NCI-H1417 (cell line): ENCODE measurements at places on chromosomes 12 and 14.

DNA sequence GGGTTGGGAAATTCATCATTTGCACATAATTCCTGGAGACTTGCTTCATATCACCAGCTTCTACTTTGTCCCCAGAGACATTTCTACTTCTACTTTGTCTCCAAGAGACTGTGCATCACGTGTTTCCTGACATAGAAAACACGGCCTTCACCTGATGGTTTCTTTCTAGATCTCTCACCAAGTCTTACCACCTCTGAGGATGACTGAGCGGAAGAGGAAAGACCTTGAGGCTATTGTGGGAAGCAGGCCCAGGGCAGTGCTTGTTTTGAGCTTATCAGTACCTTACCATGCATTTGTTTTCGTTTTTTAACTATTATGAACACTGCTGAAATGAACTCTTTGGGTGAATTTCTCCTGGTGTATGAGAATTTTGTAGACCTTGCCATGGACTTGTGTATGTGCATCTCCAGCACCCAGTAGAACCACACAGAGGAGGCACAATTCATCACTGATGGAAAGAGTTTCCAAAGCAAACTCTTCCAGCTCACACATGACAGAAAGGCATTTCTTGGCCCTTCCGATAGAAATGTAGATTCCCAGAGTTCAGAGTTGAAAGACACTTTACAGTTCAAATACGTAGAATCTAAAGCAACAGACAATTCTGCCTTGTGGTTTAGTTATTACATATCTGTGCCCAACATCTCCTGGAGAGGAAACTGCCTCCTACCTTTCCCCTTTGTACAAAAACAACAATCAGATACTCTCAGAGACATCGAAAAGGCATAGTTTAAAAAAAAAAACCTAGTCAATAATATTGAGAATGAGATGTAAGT, 434.7 kb downstream of the FUT8 start:
- no peak for DNase-seq

- DNase-seq: peak; percentile 78
These were observed 75.8 kb downstream of the C12orf50 start for GRCh38 chr12:87953256-87953860.

GRCh38 chr14:68806526-68807147, 13.8 kb upstream of the ZFP36L1 start:
- DNase-seq: no peak

DNA sequence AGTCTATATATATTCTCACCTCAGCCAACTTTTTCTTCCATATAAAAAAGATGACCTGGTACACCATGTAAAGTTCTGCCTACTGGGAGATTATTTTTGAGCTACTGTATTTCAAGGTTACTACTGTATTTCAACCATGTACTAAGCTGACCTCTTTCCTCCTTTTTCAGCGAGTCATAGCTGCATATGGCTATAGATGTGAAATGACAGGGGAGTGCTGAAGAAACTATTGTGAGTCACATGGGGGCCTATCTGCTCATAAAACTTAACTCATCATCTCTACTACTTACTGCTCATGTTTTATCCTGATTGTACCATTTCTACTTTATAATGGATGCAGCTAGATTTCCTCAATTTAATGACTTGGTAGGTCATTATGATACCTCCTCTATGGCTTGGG, 571.4 kb upstream of the ATP2B1 start:
- no peak for DNase-seq

DNA sequence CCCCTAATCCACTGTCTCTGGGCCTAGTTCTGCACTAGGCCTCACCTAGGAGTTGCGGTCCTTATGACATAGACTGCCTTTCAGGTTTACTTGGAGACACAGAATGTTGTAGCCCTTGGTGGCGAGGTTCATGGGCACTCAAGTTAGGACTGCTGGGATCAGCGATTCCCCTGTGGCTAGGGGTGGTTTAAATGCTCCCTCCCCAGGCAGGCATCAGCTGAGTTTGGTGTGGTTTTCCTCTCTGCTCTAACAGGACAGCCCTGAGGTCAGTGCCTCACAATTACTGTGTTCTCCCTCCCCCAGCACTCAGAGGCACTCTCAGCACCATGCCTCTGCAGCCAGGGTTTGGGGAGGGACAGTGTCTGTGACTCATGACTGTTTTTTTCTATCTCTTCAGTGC, 22.2 kb upstream of the RDH16 start:
- DNase-seq: no peak

GRCh38 chr12:124622331-124622730, 54.9 kb upstream of the NCOR2 start:
- DNase-seq: no peak

DNA sequence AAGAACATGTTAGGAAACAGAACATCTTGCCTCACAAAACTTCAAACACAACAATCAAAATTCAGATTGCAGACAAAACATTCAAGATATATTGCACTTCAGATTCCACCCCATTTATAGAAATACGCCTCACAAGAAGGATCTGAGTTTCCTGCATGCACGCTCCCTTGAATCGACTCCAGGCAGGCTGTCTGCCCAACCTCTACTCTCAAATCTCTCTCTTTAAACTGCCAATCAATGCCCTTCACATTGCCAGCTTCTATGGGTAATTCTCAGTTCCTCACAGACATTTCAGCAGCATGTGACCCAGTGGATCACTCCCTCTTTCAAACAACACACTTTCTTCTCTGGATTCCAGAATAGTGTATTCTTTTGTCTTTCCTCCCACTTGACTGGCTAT, 184.1 kb downstream of the PRKD1 start:
- DNase-seq: no peak

- DNase-seq: no peak
These were observed 227.5 kb upstream of the RMST start for GRCh38 chr12:97235102-97235501.

DNA sequence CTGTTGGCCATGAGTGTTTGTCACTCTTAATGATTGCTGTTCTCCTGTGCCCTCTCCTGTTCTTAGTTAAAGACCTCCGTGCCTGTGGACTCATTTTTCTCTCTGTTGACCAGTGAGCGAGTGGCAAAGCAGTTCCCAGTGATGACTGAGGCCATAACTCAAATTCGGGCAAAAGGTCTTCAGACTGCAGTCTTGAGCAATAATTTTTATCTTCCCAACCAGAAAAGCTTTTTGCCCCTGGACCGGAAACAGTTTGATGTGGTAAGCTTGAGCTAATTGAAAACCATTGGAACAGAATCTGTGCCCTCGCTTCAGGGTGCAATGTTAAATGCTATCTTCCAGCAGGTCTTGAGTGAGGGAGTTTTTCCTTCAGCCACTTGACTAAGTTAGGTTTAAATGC, 19.8 kb downstream of the ACAD10 start:
- DNase-seq: no peak

DNA sequence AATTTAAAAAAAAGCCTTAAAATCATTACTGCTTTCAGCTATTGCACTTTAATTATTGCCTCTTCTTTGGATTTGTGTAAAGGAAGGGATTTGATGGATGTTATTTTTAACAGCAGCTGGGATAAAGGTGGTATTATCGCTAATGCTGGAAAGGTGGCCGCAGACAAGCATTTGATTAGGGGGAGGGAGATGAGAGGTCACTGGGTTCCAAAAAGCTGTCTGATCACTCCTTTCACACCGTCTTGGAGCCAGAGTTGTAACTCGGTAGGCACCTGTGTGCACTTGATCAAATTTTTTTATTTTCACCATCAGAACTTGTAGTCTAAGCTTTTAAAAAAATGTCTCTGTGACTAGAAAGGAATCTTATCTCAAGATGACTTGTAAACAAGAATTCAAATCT, 99.8 kb downstream of the AKAP6 start:
- no peak for DNase-seq

DNA sequence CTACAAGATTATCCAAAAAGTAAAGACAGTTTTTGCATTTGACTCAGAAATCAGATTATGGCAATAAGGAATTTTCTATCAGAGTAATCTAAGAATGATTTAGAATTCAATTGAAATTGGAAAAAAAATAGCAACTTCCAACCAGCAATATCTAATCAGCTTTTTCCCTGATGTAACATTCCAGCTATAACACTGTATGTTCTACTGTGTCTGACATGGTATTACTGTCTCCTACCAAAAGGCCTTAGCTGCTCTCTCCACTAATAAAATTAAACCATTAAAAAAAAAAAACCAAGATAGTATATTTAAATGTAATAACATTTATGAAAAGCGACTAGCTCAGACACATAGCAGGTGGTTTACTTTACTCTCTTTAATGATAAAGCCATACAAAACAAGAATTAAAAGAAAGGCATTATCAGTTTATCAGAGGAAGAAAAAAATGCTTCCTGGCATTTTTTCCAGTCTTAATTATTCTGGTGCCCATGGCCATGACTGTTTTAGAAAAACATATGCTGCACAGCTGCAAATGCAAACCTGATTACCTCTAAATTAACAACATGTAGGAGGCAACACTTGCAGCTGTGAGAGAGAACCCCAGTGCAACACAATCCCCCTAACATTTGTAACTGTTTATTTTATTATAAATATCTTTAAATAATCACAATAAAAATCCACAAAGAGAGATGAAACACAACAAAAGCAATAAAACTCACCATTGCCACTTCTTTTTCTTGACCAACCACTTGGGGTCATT, 28.8 kb downstream of the PHLDA1 start:
- no peak for DNase-seq

DNA sequence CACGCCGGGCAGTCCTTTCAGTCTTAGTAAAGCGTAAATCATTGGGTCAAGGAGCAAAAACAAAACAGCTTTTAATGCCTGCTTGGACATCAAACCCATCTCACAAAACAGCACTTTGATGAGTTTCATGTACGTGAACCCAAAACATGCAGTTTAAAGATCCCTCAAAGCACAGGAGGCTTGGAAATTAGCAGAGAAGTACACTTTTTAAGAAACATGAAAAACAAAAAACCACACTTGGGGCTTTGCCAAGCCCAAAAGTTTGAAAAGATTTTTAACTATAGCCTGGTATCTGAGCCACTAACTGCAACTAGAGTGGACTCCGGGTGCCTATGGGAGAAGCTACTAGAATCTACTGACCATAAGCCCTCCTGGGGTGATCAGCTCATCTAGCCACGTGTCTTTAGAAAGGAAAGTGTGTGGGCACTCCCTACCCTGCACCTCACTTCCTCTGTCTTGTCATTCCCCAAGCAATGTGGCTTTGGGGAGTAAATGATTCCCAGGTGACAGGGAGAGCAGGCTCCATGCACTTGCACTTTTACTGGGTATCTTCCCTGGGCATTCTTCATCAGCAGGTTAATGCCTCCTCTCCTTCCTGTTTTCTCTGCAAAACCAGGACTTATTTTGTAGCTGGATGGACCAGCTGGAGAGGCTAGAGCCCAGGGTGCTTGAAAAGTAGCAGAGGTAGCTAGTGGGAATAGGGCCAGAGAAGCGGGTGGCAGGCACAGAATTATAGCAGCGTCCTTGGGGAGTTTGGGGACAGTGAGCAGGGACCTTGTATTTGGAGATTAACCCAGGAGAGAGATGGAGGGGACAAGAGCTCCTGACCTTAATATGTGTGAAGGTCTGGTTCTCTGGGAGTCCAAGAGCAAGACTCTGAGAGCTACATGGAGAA, 339.3 kb downstream of the BCL11B start:
- DNase-seq: no peak

GRCh38 chr12:18837505-18837904, 99.6 kb downstream of the CAPZA3 start:
- no peak for DNase-seq

- DNase-seq: no peak
These were observed 14.7 kb downstream of the GALNT9 start for GRCh38 chr12:132314516-132315233.

DNA sequence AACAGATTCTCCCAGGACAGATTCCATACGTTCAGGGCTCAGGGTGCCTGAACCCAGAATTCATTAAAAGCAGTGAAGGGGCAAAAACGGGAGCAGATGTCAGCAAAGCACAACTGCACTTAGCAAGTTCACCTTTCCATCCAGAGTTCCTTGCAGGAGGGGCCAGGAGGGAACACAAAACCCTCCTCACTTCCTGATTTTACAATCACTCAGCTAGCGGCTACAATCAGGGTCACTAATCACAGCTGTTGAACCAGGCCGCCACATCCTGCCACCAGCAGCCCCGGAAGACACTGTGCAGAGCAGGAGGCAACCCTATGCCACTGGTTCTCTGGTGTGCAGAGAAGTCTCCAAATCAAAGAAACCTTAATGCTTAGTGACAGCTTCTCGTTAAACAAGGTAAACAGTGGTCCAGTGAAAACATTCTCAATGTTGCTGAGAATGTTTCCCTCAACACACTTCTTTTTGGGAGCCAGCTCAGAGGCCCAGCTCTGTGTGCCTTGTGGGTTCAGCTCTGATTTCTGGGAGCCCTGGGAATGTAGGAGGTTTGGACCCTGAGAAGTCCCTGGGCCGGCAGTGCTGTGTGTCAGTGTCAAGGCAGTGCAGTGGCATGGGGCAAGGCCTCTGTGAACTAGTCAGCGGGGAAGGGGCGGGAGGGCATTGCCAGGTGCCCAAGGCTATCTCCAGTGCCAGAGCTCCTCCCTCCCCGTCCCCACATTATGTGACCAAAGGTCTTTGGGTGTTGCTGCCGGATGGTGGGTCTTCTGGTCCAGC, 54.5 kb downstream of the VCPKMT start:
- DNase-seq: peak; percentile 27
